ENCODE measurements at places on chromosomes 13 and 19.

- no peak for DNase-seq
Observed at GRCh38 chr13:107119989-107120881, 552.3 kb upstream of the ARGLU1 start.

DNA sequence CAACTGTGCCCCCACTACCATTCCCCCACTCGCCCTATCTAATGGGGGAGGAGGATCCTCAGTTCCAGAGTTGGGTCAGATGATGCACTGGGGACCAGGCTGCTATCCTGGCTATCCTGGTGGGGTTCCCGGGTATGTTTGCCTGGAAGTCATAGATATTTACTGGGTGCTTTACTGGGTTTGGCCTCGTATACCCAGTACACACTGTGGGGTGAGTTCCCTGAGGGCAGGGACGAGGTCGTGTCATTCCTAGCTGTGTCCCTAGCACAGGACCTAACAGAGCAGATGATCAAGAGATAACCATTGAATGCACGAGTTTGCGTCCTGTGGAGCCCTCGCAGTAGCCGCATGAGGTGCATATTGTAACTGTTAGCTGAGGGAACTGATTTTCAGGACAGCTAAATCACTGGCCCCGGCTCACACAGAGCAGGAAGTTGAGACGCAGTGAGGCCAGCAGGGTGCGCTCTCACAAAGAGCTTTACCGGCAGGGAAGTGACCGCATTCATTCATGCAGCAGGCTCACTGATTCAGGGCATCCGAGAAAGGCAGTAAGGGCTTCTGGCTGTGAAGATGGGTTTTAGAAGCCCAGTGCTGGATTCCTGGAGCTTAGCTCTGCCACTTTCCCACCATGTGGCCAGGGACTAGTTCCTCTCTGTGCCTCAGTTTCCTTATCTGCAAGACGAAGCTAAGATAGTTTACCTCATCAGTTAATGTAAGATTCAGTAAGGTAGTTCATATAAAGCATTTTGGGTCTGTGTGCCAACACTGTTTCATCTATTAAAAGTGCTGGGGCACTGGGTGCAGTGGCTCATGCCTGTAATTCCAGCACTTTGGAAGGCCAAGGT, 6.0 kb downstream of the RUVBL2 start:
- no peak for DNase-seq

DNA sequence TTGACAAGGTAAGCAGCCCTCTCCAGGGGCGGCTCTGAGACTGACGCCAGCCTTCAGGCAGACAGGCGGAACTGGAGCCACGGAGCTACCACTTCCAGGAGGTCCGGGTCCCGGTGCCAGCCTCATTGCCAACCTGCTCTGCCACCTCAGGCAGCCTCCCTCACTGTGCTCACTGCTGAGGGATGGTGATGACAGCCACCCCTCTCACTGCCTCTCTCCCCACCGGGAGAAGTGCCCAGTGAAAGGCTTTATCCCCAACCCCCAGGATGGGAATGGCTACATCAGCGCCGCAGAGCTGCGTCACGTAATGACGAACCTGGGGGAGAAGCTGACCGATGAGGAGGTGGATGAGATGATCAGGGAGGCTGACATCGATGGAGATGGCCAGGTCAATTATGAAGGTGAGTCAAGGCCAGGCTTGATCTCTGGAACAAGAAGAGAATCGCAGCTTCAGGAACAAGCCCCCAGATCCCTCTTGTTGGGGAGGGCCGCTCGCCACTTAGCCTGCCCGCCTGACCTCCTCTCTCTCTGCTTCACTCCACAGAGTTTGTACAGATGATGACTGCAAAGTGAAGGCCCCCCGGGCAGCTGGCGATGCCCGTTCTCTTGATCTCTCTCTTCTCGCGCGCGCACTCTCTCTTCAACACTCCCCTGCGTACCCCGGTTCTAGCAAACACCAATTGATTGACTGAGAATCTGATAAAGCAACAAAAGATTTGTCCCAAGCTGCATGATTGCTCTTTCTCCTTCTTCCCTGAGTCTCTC, 7.6 kb downstream of the CALM3 start:
- DNase-seq: no peak

- no peak for DNase-seq
Observed at GRCh38 chr13:87907202-87907601, 236.0 kb downstream of the SLITRK5 start.

- no peak for DNase-seq
Observed at GRCh38 chr13:20137875-20138274, 23.0 kb downstream of the GJA3 start.

DNA sequence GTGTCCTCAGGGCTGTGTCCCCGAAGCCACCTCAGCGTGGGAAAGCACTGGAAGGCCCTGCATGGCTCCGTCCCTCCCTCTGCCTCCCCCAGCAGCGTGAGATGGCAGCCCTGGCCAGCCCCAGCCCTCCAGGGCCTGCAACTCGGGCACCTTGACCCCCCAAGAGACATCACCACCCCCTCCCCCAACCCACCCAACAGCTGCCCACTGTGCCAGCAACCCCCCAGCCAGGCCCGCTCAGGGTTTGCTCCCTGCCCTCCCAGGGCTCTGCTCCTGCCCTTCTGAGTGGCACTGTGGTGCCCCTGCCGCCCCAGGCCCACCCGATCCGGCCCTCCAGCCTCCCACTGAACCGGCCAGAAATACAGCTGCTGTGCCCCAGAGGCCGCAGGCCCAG, 1.5 kb upstream of the ASPDH start:
- DNase-seq: no peak

Data from gastrocnemius medialis (tissue), 4 donors.